ENCODE measurements at places on chromosomes 5 and 9.

GRCh38 chr5:10454591-10455276, 13.1 kb downstream of the ROPN1L start:
- no peak for DNase-seq

GRCh38 chr9:101146508-101146907, 118.0 kb downstream of the PLPPR1 start:
- no peak for DNase-seq

DNA sequence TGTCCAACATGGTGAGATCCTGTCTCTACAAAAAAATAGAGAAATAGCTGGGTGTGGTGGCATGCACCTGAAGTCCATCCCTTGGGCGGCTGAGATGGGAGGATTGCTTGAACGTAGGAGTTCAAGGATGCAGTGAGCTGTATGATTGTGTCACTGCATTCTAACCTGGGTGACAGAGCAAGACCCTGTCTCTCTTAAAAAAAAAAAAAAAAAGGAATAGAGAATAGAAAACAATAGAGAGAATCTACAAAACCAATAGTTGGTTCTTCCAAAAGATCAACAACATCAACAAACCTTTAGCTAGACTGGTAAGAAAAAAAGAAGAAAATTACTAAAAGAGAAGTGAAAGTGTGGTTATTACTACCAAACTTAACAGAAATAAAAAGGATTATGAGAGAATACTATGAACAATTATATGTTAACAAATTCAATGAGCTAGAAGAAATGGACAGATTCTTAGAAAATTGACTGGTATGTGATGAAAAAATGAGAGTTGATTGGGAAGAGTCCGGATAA, 8.1 kb upstream of the SLC38A9 start:
- DNase-seq, result no peak

DNA sequence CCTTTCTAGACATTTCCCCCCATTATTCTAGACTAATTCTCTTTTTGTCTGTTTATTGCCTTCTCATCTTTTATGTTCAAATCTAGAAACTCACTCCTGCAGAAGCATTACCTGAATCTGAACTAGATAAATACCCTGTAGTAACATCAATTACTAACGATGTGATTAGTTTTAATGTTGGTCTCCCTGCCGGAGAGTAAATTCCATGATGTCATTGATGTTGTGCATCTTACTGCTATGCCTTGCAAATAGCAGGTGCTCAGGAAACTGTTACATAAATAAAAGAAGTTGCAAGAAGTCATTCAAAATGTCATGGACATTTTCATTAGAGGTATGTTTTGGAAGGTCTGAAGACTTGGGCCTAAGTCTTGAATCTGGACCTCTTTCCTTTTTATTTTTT, 23.0 kb upstream of the C9 start:
- DNase-seq, result no peak

DNA sequence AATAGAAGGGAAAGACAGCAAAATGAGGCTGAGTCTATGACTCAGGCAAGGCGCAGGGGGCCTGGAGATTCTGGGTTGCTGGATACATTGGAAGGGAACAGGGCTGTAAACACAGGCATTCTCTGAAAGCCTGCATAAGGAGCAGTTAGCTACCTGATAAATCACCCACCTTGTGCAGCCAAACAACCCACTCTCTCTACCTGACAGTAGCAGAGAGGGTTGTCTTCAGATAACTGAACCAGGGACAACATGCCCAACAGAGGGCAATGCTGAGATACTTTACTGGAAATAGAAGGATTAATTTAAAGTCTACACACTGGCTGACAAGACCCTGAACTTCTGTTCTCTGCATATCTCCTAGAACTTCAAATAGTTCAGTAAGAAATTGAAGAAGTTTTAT, 161.6 kb downstream of the KCTD16 start:
- no peak for DNase-seq

DNA sequence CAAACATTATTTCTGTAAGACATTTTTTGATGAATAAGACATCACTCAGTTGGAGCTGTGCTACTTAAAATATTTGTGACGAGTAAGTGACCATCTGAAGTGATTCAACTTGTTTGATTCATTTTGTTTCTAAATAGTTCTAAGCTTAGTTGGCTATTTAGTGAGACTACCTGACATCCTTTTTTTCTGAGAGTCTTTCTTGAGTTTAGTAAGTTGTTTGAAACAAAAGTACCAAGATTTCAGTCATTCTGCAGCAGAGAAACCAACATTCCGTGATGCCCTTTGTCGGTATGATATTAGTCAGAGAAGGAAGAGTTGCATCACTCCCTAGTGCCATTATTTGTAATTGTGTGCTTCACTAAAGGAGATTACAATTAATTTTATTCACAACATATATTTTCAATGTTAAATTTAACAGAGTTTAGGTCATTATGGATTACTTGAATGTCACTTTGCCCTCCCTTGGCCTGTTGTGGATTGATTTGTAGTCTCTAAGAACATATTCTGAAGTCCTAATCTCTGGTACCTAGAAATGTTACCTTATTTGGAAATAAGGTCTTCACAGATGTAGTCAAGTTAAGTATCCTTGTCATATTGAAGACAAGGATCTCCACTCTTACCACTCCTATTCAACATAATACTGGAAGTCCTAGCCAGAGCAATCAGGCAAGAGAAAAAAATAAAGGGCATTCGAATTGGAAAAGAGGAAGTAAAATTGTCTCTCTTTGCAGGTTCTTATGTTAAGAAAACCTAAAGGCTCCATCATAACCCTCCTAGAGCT, 212.2 kb downstream of the PCSK1 start:
- no peak for DNase-seq

- no peak for DNase-seq
Observed at GRCh38 chr5:59840200-59840601, 53.3 kb downstream of the PDE4D start.

- DNase-seq, result no peak
Observed at GRCh38 chr9:126773004-126773607, 31.7 kb upstream of the ZBTB43 start.

- DNase-seq, result peak; percentile 31
Observed at GRCh38 chr9:21852754-21853153, 50.3 kb downstream of the MTAP start.

GRCh38 chr5:8981016-8981415, 564.9 kb downstream of the SEMA5A start:
- DNase-seq, result no peak

DNA sequence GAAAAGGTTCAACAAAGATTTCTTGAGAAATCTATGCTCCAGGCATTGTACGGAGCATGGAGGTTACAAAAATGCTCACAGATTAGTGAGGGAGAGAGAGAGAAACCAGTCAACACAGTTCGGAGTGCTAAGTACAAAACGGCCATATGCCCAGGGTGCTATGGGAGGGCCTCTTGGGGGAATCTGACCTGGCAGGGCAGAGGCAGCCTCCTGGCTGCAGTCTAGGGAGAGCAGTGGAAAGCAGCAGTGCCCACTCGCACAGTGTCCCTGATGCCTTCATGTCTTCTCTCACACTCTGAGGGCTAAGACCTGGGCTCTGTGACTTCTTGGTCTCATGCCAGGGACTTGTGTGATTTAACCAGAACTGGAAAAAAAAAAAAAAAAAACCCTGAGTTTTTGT, 29.8 kb upstream of the SMC5 start:
- DNase-seq, result no peak

DNA sequence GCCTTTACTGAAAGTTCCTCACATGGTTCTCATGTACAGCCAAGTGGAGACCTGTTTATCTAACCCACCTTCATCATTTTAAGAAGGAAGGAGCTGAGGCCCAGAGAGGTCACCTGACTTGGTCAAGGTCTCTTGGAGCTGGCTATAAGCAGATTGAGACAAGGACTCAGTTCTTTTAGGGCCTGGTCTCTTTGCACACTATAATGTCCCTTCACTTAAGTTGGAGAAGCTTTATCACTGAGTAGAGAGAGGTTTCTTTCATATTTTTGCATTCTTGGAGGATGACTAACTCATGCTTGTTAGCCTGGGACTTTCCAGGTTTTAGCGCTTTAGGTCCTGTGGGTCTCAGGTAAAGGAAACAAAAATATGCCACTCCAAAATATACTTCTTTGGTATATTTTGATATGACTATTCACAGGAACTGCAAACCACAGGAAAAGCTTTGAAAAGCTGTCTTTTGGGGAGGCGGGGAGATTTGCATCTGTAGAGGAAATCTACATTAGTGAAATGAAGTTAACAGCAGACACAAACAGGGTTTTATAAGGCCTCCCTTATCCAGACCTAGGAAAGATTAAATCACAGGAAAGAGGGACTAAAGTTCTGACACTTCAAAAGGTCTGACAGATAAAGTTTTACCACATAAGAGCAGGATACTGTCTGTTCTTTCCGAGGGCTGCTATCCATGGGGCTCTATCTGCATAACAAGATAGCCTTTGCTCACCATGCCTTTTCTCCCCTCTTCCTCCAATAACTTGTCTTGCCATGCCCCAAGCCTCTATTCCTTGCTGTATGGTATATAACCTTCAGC, 95.8 kb upstream of the ANKRD55 start:
- no peak for DNase-seq

- DNase-seq, result no peak
Observed at GRCh38 chr5:160286947-160287346, 25.4 kb downstream of the CCNJL start.

GRCh38 chr9:95438561-95439357, 78.0 kb downstream of the PTCH1 start:
- DNase-seq, result no peak

DNA sequence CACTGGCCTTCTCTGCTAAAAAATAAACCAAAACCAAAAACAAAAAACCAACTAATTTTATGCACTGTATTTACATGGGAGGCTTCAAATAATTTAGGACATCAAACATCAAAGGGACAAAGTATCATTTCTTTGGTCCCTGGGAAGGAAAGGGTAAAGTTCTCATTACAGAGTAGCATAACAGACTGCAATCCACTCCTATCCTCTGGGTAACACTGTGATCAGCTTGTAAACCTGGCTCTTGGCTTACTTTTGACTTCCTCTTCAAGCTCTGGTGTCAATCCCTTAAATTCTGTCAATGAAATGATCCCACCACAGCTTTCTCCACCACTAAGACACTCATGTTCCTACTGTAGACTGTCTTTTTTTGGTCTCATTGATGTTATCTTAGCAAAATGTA, 69.8 kb upstream of the VCAN start:
- no peak for DNase-seq

- no peak for DNase-seq
Observed at GRCh38 chr5:50715001-50715400, 48.6 kb downstream of the PARP8 start.

- no peak for DNase-seq
Observed at GRCh38 chr5:80569086-80569960, 757 bp downstream of the ANKRD34B start.

DNA sequence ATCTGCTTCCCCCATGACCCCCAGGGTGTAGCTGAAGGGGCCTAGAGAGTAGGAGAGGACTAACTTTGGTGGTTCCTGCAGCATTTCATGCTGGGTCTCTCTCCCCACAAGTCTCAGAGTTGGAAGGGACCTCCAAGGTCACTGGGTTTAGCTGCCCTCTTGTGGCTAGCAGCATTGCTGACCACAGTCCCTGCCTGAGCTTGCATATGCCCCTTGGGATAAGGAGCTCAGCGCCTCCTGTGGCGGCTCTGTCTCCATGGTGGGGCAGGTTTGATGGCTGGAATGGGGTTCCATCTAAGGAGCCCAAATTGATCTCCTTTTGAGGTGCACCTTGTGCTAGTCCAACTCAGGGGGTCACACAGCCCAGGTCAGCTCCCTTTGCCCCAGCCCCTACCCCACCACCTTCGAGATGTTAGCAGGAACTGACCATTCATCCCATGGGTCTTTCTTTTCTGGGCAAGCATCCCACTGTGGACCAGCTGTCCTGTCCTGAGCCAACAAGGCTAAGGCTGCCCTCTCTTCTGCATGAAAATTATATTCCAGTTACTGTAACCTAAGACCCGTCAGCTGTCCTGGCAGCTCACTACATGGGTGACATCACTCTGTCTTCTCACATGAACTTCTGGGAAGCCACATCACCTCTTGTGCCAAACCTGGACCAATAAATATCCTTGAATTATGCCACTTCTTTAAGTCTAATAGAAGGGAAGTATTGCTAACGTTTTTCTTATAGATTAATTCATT, 196.2 kb downstream of the HSPA4 start:
- DNase-seq, result no peak

GRCh38 chr5:133870661-133871060, 97.8 kb downstream of the C5orf15 start:
- no peak for DNase-seq

Measured in CD4-positive, alpha-beta T cell (primary cell).